Fibroblast of lung (primary cell): ENCODE measurements at places on chromosomes 2 and 18. TPM values are rescaled to one million over a fixed set of nuclear protein-coding genes. Genes with fewer than 3 reads are reported as not detected.

Gene TEKT4
- total RNA-seq, result not detected in 2 replicates

Gene LONRF2
- total RNA-seq, result under 0.01 TPM in 2 replicates

Gene APOB
- under 0.01 TPM in 2 replicates for total RNA-seq

- H3K36me3 ChIP-seq, result no peaks in the 10 kb centered on the region
- no peaks in the 10 kb centered on the region for H3K4me1 ChIP-seq
- H3K27me3 ChIP-seq, result no peaks in the 10 kb centered on the region
- no peak for DNase-seq
- H3K4me3 ChIP-seq, result no peak overlapping the region
Measured at GRCh38 chr2:119111115-119111975, 47.2 kb downstream of the C1QL2 start.

GRCh38 chr2:25989154-25989553 is 6.9 kb upstream of the KIF3C start:
- no peaks in the 10 kb centered on the region for H3K36me3 ChIP-seq
- no peak for DNase-seq
- H3K27ac ChIP-seq, result no peak overlapping the region
- H3K4me3 ChIP-seq, result no peak overlapping the region
- H3K4me1 ChIP-seq, result peaks cover 3% of the 10 kb centered on the region

GRCh38 chr2:110107092-110108079 is 8.2 kb downstream of the MALL start:
- no peaks in the 10 kb centered on the region for H3K36me3 ChIP-seq
- H3K27me3 ChIP-seq, result no peaks in the 10 kb centered on the region
- no peak overlapping the region for H3K4me3 ChIP-seq
- no peak for DNase-seq
- H3K4me1 ChIP-seq, result peaks cover 23% of the 10 kb centered on the region

Gene TMEM178A
- 0.26 and 1.5 TPM in 2 replicates for total RNA-seq

Gene DPP10
- not detected in 2 replicates for total RNA-seq

Gene POTEJ
- total RNA-seq, result not detected in 2 replicates
